SW 1271 (cell line): ENCODE measurements at places on chromosomes 11 and 22.
A peak's percentile ranks its signal among the peaks of the same experiment; 100 is the strongest.

DNA sequence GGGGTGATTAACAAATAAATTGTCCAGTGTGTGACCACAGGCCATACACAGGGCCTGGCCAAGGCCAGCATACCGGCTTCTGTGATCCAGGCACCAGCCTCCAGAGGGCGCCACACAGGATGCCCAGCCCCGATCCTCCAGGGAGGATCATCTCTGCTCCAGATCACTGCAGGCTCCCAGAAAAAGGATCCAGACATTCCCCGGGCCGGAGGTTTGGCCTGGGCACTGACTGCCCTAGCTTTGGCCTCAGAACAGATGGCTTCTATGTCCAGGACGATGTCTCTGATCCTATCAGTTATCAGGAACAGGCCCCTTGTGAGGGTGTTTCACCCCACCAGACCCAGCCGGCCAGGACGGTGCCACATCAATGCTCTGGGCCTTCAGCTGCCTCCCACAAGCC, 74.5 kb upstream of the LMO1 start:
- peak; percentile 11 for DNase-seq

- DNase-seq = no peak
Observed at GRCh38 chr11:46321757-46322156, 25.5 kb upstream of the DGKZ start.

- no peak for DNase-seq
Observed at GRCh38 chr22:35684270-35684700, 33.4 kb upstream of the APOL5 start.

GRCh38 chr11:37450613-37451012, 852.6 kb upstream of the RAG2 start:
- no peak for DNase-seq

DNA sequence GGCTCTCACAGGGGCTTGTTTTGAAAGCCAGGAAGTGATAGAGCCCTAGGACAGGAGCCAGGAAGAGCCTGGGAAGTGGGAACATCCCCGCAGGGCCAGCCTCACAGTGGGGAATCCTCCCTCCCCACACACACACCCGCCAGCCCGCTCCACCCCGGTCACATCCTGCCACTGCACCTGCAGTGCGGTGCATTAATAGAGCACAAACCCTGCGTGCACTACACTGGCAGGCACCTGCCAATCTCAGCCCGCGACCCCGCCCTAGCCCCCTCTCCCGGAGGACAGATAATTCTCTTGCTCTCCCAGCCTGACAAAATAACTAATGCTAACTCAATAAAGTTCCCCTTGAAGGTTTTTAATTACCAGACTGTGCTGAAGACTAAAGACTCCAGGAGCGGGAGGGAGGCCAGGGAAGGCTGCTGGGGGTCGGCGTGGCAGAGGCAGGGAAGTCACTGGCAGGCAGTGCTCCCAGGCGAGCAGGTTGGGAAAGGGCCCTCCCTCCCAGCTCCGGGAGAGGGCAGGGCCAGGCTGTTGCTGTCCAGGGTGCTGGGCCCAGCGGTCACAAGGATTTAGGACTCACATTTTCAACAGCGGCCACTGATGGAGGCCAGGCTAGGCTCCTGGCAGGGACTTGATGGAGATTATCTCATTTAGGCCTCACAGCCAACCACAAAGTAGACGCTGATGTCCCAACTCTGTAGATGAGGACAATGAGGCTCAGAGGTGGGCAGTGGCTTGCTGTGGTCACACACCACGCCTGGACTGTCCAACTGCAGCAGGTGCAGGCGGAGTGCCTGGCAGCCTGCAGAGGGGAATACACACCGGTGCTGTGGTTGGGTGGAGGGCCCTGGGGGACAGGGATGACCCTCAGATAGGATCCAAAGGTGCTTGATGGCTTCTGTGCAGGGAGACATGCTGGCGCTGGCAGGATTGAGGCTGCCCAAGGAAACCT, 23.9 kb upstream of the TCF20 start:
- DNase-seq = no peak

DNA sequence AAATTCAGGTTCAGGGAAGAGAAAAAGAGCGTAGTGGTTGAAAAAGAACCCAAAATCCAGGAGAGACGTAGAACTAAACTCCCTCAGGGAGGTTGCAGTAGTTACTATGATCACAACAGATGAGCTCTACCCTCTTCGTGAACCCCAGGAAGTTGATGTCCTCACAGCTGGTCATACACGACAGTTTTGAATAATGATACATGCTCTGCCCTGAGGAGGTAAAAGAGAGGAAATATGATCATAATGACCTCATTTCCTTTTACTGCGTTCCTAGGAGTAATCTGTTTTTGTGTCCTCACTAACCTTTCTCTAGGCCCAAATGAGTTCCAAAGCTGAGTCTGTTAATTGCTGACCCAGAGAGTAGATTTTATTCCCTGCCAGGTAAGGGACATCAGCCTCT, 1.3 kb downstream of the PATE2 start:
- no peak for DNase-seq

GRCh38 chr11:69114811-69115523, 40.8 kb upstream of the SMIM38 start:
- no peak for DNase-seq

DNA sequence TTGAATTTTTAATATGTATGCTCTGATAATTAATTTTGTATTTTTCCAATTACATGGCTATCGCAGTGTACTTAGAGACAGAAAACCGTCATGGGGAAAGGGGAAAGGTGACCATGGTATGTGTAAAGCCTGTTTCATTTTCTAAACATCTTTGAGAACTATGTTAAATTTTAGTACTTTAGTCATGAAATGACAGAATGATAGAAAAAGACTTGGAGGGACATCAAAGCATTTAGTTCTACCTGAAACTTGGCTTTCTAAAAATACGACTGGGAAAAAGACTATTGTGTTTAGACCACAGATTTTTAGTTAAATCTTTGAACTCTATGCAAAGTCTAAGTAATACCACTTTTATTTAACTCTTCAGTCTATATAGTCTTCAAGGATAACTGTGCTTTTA, 54.1 kb downstream of the MAML2 start:
- DNase-seq = no peak
